ENCODE measurements at places on chromosomes 2 and 18. TPM values are rescaled to one million over a fixed set of nuclear protein-coding genes. Genes with fewer than 3 reads are reported as not detected.

Gene C1QL2
- total RNA-seq, result 0.06 TPM

Gene GLB1L
- total RNA-seq, result 7.0 TPM

Gene KCTD18
- total RNA-seq, result 8.9 TPM

Gene CCDC74A
- 12.7 TPM for total RNA-seq

Gene ALPG
- total RNA-seq, result 0.15 TPM

Gene REG3G
- not detected for total RNA-seq

Gene ANKRD44
- total RNA-seq, result 2.7 TPM

Gene MXD1
- 1.6 TPM for total RNA-seq

Gene FRZB
- total RNA-seq, result not detected

Gene SERPINB13
- not detected for total RNA-seq

Gene STAM2
- total RNA-seq, result 9.0 TPM
